Adipose tissue (tissue), 3 donors: ENCODE measurements at places on chromosomes 4 and X. TPM values are rescaled to one million over a fixed set of nuclear protein-coding genes. Genes with fewer than 3 reads are reported as not detected.

Gene TRAM1L1
- 1.0 TPM for polyA plus RNA-seq

Gene CRLF2
- 0.15 TPM for polyA plus RNA-seq

Gene IBSP
- polyA plus RNA-seq: not detected

Gene AFM
- not detected for polyA plus RNA-seq

Gene PDE5A
- polyA plus RNA-seq: 7.4 TPM

Gene UGT8
- not detected for polyA plus RNA-seq

Gene NAP1L3
- polyA plus RNA-seq: 0.43 TPM

Gene TEC
- 0.83 TPM for polyA plus RNA-seq

Gene TCEAL6
- 0.16 TPM for polyA plus RNA-seq

Gene TMSB15C
- 1.0 TPM for polyA plus RNA-seq

Gene STK32B
- polyA plus RNA-seq: 1.3 TPM

Gene ZC4H2
- 2.4 TPM for polyA plus RNA-seq

Gene TRPC3
- not detected for polyA plus RNA-seq

Gene PF4V1
- not detected for polyA plus RNA-seq

Gene XPNPEP2
- polyA plus RNA-seq: 0.87 TPM

Gene CTAG1B
- polyA plus RNA-seq: 0.59 TPM

Gene GLRB
- 7.5 TPM for polyA plus RNA-seq

Gene GABRQ
- not detected for polyA plus RNA-seq
